Stimulated activated CD4-positive, alpha-beta T cell treated with anti-CD3 and anti-CD28 coated beads, Interleukin-4, amount 100 ng/mL, for 1 hour (primary cell): ENCODE measurements at places on chromosomes 6 and 20.

GRCh38 chr20:60365882-60366281 is 407.7 kb downstream of the CDH26 start:
- no peak for DNase-seq

DNA sequence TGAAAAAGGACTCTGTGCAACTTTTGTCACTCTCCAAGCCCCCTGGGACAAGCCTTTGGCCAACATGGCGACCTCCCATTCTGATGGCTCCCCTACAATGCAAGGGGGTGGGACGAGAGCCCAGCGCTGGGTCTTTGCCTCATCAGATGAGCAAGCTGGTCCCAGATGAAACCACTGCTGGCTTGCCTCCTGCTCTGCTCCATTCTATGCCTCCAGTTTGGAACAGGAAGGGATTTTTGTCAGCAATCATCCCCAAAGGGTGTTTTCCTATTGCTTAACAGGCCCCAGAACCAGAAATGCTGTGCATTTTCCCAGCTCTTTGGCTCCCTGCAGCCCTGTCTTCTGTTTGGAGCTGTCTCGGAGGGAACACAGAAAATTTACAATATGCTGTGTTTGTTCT is 412.7 kb downstream of the MAFB start:
- no peak for DNase-seq

DNA sequence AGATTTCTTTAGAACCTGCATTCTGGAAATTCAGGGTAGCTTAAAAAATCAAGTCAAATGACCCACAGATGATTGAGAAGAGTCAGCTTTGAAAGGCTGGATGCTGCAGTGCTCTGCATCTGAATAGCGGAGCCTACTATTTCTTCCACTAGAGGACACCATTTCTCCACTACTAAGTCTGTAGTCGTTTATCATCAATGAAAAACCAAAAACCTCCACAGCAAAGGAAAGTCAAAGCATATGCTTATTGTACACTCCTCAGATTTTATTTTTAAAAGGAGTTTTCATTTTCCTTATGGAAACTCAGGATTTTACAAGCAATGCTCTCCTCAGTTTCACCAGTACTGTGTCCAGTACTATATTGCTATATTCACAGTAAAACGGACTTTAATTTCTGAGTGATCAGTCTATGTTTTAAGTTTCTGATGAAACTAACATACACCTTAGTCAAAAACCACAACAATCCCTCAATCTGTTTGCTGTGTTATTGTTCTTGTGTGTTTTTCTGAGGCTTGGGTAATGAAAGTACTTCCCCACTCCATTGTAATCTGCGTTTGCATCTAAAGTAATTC is 50.5 kb upstream of the ENPP5 start:
- DNase-seq: no peak

GRCh38 chr6:7006515-7007191 is 101.1 kb upstream of the RREB1 start:
- no peak for DNase-seq

DNA sequence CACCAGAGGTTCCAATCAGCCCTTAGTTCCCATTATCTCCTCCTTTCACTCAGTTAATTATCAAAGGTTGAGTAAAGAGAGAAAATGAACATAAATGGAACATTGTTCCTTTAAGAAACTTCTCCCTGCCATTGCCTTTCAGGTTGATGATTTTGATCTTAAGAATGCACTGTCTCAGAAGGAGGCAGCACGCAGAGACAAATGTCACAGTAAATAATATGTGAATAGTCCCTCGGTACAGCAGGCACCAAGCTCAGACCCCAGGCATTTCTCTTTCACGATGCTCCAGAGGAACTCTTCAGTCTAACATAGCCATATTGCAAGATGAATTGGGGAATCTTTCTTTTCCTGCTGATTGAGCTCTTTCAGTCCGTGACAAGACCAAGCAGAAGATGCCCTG is 435.3 kb upstream of the SPTLC3 start:
- no peak for DNase-seq

DNA sequence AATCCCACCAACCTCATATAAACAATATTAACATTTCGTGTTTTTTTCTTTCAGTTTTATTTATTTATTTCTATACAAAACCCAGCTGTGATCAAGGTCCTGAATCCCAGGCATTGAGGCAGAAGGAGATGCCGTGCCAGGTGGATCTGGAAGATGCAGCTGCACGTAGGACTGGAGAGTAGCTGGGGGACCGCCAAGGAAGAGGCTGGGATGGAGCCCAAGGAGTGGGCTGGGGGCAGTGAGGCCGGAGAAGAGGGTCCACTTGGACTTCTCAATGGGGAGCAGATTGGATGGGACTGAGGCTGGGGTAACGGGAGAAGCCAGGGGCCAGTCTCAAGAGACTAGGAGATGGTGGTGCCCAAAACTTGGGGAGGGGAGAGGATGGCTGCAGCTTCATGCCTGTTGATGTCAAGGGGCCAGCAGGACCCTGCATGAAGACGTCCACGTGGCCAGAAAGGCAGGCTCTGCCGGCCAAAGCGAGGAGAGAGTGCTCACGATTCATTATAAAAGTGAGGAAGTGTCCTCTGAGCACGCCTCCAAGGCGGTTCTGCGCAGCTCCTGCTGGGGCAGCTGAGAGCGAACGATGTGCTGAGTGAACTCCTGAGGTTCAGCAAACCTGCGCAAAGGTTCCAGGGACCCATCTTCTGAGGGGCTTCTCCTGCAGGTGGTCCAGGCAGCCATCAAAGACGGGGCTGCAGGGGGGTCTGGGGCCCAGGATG is 110.3 kb downstream of the BMP7 start:
- no peak for DNase-seq

DNA sequence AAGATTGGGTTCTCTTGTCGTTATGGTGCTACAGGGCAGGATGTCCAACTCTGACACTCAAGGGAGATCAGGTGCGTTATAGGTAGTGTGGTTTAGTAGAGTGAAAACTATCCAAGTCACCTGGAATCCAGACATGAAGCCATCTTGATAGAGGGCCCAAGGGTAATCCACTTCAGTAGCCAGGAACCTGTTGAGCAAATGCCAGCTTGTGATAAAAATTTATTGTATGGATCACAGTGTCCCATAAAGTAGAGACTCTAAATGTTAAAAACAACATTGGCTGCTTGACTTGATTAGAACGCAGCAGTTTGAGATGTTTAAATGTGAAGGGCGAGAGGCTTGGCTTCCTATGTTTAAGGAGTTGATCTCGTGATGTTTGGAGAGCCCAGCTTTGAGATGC is 105.7 kb upstream of the GMDS start:
- no peak for DNase-seq

GRCh38 chr20:20440886-20441658 is 73.2 kb downstream of the INSM1 start:
- DNase-seq: no peak

- no peak for DNase-seq
Observed at GRCh38 chr6:105642708-105643107, 239.8 kb upstream of the PREP start.

- DNase-seq: no peak
Observed at GRCh38 chr6:43060034-43060754, 763 bp downstream of the KLC4 start.

GRCh38 chr6:150267686-150268561 is 100.9 kb upstream of the IYD start:
- DNase-seq: no peak

- no peak for DNase-seq
Observed at GRCh38 chr6:155078331-155078745, 83.2 kb downstream of the TIAM2 start.

GRCh38 chr6:97705568-97705967 is 422.6 kb upstream of the MMS22L start:
- DNase-seq: no peak

- DNase-seq: no peak
Observed at GRCh38 chr20:9611921-9612320, 97.5 kb downstream of the LAMP5 start.

- DNase-seq: no peak
Observed at GRCh38 chr20:57267158-57267821, 849 bp upstream of the BMP7 start.

GRCh38 chr6:106446983-106447382 is 86.5 kb downstream of the CRYBG1 start:
- no peak for DNase-seq

- no peak for DNase-seq
Observed at GRCh38 chr6:160519603-160520042, 144.5 kb downstream of the LPA start.

GRCh38 chr20:13676682-13677081 is 38.0 kb upstream of the TASP1 start:
- no peak for DNase-seq

DNA sequence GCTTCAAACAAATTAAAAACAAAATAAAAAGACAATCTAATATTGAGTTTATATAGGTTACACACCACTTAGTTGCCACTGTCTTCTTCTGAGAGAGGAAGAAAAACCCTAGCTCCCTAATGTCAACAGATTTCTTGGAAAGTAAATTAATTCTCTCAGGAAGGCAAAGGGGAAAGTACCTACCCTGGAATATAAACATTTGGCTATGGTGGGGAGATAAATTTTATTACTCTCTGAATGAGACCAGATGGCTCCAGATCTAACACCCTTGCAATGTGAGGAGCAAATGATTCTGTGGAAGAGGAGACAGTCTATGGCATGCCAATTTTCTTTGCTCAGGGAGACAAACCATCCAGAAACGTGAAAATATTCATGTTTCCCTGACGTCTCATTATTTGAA is 4.3 kb upstream of the IL20RA start:
- DNase-seq: no peak

DNA sequence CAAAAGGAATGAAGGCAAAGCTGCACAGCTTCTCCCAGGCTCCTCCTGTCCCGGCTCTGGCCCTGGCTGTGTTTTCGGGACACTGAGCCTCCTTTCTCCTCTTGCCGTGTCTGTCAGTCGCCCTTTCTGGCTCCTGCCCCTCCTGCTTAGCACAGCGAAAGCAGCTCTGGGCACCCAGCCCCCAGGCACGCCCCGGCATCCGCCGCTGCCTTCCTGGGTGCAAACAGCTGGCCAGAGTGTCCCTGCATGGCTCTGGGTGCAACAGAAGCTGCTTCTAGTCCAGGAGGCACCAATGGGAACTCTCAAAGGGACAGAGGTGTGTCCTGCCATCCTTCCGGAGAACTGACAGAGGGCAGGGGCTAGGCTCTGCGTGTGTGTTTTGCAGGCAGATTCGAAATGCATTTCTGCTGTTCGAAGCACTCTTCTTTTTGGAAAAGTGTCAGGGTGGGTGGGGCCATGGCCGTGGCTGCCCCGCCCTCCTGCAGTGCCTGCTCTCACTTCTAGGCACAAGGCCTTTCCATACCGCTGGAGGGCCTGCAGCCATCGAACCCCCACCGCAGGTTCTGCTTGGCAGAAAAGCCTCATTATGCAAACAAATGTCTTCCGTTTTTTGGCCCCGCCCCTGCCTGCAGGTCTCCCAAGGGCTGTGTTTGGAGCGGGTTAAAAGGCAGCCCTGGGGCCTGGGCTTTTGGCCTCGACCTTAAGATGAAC is 15.5 kb downstream of the COL9A3 start:
- peak; percentile 29 for DNase-seq

DNA sequence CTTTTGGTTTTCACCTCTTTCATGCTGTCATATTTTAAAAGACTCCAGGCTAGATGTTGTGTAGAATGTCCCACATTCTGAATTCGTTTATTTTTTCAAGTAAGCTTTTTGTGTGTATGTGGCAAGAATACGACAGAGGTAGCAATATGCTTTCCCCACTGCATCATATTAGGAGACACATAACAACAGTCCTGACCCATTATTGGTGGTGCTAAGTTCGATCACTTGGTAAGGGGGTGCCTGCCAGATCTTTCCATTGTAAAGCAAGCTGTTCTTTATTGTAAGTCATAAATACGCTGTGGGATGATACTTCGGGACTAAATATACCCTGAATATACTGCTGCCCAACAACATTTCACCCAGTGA is 588 bp upstream of the NCOA3 start:
- DNase-seq: no peak

DNA sequence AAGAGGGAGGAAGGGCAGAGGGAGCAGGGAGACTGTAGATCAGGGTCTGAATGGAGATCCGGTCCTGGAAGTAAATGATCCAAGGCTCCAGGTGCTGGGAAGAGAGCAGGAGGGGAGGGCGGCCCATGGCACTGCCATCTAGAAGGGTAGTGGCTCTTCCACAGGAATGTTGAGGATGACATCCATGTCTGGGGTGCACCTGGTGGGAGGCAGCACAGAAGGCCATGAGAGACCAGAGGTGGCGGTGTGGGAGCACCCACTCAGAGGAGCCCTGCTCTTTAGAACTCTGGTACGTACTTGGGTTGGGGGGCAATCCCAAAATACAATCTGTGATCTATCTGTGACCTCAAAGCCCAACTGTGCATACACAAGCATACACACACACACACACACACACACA is 13.5 kb downstream of the DEFB132 start:
- DNase-seq: no peak

- peak; percentile 54 for DNase-seq
Observed at GRCh38 chr20:25750765-25751696, 54.4 kb upstream of the ZNF337 start.

GRCh38 chr20:46122071-46122470 is 4.0 kb downstream of the CD40 start:
- no peak for DNase-seq

GRCh38 chr6:30136570-30137286 is 788 bp downstream of the TRIM40 start:
- DNase-seq: no peak

DNA sequence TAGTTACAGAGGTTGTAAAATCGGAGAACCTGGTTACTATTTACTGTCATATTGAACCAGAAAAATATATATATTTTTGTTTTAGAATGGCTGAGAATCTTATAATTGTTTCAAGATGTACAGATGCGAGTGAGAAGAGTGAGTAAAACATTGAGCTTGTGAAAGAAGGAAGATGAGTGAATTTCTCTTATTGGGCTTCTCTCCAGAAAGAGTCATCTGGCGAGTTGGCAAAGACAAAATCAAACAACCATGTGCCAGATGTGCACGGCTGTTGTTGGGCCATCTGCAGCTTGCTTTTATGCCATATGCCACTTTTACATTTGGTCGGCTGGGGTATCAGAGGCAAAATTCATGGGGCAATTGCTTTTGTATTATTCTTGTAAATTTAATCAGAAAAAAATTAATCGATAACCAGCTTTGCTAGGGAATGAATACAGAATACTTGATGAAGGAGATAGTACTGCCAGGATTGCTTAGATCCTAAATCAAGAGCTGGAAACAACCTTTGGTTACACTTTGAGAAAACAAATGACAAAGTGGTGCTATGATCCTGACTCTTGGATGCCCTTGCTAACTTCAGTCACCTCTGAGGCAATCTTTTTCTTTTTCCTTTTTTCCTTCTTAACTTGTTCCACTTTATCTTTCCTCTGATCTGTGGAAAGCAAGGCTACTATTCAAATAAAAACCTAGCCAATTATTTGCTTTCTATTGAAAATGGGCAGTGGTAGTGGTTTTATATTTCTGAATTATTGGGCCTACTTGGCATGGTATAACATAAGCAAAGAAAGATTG is 97.1 kb upstream of the GRIK2 start:
- DNase-seq: no peak
